Fibroblast of skin of scalp (primary cell): ENCODE measurements at places on chromosomes 2 and 18.

GRCh38 chr18:28438381-28438780 is 261.5 kb upstream of the CDH2 start:
- DNase-seq: no peak

DNA sequence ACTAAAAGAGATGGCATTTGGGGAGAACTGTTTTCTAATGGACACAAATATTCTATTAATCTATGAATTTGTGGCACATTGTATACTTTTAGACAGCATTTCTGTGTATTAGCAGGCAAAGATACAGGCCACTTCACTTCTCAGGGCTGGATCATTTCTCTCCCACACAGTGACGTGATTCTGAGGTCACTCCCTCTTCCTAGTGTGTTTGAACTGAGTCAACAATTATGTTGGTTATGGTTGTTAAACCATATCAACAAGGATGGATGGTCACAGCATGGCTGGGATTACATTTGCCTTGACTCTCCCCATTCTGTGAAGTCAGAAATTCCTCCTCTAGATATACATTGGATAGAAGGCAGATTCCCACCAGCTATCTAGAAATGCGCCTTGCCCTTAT is 11.6 kb downstream of the NOSTRIN start:
- no peak for DNase-seq

GRCh38 chr2:64763126-64763525 is 109.4 kb upstream of the SERTAD2 start:
- DNase-seq: no peak

DNA sequence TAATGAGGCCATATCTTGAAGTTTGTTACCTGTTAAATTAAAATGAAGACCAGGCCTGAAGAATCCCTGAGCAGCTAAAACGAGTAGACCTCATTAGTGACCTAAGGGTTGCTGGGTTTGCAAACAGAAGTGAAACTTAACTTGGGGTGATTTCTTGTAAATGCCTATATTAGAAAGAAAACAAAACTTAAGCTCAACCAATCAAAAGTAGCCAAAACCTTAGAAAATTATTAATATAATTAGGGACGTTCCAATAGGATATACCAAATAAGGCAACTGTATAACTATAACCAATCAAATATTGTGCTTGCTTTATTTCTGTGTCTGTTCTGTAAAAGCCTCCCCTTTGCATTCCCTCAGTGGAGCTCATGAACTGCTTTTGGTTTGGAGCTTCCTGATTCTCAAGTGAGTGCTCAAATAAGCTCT is 137.9 kb upstream of the VRK2 start:
- DNase-seq: no peak

DNA sequence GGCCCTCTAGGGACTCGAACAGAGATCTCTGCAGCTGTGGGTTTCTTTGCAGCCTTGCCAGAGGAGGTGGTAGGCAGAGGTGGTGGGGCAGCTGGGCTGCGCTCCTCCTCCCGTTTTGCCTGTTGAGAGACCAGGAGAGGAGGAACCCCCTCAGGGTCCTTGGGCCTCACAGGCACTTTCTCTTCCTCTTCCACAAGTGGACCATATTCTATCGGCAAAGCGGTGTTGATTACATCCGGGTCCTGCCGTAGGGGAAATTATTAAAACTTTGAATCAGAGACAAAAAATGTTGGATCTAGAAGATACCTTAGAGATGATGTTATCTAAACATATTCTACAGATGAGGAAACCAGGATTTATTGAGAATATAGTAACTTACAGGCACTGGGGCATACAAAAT is 78.5 kb downstream of the CLIP4 start:
- no peak for DNase-seq

DNA sequence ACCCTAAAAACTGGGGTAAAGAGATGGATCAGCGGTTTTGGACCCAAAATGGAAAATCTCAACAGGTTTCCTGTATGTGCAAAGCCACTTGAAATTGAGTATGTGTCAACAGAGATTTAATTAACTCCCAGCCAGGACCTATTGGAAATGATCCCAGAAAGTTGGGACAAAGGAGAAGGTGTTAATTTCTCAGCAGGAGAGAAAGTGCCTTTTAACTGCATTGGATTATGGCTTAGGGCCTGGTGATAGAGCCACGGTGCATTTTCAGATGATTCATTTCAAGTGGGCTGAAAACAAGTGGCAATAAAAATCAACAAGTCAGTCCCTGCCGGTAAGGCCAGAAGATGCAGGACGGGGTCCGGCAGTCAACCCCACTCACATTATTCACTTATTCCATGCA is 80.2 kb upstream of the BCL11A start:
- DNase-seq: no peak

DNA sequence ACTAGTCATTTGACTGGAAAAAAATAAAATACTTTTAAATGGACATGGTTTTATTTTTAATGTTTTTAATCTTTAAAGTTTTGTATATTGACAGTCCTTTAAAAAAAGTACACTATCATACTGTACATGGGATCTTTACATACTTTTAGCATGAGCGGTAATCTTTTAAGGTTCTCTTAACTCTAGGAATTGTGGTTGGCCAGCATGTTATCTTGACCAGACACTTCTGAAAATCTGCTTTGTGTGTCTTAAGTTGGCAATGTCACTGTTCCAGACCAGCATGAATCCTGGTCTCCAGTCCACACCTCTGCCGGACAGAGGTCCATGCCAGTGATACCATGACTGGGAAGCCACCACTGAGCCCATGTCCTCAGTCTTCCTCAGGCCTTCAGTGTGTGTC is 17.7 kb downstream of the ITGB1BP1 start:
- DNase-seq: no peak

DNA sequence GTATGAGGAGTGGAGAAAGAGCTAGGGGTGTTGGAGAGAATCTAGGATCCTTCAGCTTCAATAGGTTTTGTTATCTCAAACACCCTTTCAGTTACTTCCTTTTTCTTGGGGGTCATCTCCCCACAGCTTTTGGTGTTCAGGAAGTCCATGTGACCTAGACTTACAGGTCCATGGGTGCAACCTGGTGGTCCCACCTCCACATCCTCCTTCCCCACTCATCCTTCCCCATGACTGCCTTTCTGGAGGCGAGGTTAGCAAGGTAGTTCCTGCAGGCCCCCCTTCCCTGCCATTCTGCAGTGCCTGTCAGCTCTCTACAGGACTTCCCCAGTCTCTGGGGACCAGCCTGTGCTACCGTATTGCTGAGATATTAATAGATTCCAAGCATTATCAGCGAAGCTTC is 107.6 kb downstream of the TMEM17 start:
- DNase-seq: no peak

GRCh38 chr2:8575834-8576423 is 105.9 kb upstream of the ID2 start:
- no peak for DNase-seq

- peak; percentile 22 for DNase-seq
These were observed 99.2 kb downstream of the BCL2L11 start for GRCh38 chr2:111219734-111220505.

GRCh38 chr18:30889519-30890301 is 152.8 kb downstream of the DSC3 start:
- DNase-seq: no peak

DNA sequence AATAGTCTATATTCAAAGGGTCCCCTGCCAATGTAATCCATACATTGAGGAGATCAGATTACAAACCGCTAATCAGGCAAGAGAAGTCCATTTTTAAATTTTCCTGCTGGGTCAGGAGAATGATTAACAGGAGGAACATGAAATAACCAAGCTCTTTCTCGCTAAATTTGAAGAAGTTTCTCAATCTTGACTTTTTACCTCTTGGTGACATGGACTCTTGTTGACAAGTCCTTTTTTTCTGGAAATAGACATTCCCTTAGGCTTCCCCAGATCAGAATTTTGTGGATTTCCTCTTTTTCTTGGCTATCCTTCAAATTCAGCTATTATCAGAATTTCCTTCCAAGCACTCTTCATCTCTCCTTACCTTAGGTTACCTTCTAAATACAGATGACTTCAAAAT is 153.0 kb upstream of the LRATD1 start:
- DNase-seq: no peak

DNA sequence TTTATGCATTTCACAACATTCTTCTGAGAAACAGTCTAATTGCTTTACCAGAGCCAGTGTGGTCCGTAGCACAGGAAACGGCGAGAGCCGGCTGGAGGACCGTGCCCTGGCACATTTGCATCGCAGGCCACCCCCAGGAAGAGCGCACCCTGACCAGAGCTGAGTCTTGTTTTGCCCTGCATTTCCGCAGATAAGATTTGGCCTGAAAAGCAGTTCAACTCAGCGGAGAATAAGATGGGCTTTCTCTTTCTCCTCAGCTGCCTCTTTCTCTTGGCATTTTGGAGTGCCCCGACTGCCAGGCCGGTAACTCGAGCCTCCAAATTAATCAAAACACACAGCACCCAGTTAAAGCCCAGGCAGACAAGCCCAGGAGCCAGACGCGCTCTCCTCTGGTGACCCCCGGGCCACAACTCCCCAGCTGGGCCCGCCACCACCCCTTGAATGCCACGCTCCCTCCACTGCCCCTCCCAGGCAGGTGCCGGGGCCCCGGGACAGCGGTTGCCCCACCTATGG is 464 bp downstream of the COL4A4 start:
- DNase-seq: no peak

GRCh38 chr2:6692819-6693218 is 172.9 kb downstream of the CMPK2 start:
- no peak for DNase-seq

DNA sequence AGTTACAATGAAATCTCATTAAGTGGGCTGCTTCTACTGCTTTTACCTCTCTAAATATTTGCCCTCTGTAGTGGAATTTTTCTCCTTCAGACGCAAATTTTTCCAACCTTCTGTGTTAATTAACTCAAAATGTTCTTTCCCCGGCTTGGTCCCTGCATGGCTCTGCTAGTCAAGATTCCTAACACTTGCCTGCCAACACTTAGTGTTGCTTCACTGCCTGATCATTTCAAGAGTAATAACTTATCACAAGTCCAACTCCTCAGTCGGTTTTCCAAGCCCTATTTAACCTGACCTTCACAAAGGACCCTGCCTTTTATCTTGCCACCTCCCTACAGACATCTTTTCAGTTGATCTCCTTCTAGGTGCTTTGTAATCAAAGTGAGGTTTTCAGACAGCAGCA is 142.7 kb downstream of the HRH4 start:
- DNase-seq: peak; percentile 9

DNA sequence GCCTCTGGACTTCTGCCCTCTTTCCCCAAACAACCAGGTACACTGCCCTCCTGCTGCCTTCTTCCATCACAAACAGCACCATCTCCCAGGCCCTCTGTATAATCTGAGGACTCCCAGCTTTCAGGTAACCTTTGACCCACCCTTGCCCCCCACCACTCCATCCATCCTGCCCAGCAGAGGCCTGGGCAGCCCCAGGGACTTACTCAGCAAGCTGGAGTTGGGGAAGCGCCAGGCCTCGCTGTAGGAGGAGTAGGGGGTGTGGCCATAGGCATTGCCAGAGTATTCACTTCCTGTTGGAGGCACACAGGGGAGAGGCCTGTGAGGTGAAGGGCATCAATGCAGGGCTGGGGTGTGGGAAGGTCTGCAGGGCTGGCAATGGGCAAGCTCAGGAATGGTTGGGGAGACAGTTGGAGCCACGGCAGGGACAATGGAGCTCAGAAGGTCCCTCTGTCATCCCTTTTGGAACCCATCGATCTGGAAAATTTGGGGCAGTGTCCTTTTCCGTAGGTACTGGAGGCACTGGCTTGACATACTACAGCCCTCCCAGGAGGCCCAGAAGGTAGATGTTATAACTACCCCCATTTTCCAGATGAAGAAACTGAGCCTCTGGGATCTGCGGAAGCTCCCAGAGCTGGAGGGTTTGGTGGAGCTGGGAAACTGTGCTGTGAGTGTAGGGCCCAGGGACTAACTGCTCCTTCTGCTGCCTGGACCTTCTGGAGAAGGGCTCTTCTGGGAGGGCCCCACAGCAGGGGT is 46.3 kb downstream of the PSD4 start:
- peak; percentile 65 for DNase-seq

DNA sequence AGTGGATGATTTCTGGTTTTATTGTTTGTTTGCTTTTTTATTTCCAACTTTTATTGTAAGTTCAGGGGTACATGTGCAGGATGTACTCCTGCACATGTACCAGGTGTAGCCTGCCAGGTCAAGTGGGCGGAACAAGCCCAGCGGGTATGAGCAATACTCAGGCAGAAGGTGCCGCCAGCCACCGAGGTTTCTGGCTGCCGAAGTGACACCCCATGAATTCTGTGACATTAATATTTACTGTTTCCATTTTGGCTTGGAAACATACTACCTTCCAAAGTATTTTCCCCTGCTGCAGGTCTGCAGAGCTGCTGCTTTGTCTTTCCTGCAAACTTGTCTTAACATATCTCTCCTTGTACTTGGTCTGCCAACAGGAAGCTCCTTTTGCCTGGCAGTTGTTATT is 78.5 kb downstream of the PTPN4 start:
- DNase-seq: no peak

- DNase-seq: no peak
These were observed 620 bp downstream of the SLC14A1 start for GRCh38 chr18:45724601-45725000.

- no peak for DNase-seq
These were observed 113.5 kb upstream of the CHRNA1 start for GRCh38 chr2:174877751-174878150.

DNA sequence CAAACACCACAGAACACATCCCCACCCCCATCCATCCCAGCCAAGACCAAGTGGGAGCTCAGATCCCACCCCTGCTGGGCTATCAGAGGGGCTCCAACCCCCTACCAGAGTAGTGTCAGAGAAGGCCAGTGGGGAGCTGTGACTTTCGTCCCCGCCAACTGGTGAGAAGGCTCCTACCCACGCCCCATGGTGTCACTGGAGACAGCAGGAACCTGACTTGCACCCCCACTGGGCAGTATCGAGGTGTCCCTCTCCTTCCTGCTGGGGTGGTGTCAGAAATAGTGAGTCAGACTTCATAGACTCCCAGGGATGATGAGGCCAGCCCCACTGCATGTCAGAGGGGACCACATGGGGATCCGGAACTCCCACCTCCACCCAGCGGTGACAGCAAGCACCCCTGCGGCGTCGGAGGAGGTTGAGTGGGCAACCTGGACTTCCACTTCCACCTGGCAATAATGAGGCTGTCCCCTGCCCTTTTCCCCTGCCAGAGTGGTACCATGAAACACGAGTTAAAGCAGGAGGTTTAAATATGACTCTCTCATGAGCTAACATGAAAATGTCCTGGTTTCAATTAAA is 106.7 kb downstream of the CTIF start:
- DNase-seq: peak; percentile 36
